ENCODE measurements at places on chromosomes 4 and X. TPM values are rescaled to one million over a fixed set of nuclear protein-coding genes. Genes with fewer than 3 reads are reported as not detected.

KLF8 gene
- total RNA-seq = 20.5 TPM

ASMT gene
- total RNA-seq = not detected

GRCh38 chrX:153609917-153610835 lies 11.2 kb upstream of the CCNQ start:
- DNase-seq = peak; percentile 66

GRCh38 chrX:47530049-47530448 lies 31.0 kb upstream of the ARAF start:
- DNase-seq = no peak

- no peak for DNase-seq
These were observed 83.4 kb upstream of the NKX1-1 start for GRCh38 chr4:1489639-1489995.

GRCh38 chr4:158190718-158191117 lies 17.9 kb upstream of the GASK1B start:
- DNase-seq = no peak

Data from transverse colon (tissue), 4 donors.